ENCODE measurements at places on chromosomes 6 and 20.

GRCh38 chr6:39391182-39391581, 68.7 kb upstream of the KCNK16 start:
- no peak for DNase-seq

DNA sequence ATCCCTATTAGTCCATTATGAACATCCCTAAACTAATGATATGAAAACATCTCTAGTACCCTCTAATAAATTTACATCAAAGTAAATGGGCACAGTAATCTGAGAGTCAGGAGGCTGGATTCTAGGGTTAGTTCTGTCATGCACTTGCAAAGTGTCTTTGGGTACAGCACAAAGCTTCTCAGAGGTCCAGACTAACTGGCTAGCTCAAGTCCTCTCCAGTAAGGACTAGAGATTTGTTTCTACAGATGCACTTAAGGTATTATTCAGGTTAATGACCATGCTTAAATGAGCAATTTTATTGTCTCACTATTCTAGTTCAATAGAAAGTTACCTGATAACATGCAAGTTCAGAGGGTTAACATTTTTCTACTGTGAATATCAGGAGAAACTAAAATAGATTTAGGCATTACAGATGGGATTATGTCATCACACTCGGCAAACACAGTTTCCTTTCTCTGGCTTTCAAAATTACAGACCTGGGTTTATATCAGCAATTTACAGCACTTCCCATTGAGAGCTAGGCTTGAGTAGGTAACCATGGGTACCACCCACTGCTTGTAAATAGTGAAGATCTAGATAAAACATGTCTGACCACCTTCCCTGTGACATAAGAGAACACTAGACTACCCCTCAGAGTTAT, 402.9 kb upstream of the RUNX2 start:
- peak; percentile 6 for DNase-seq

GRCh38 chr20:63454731-63455567, 17.5 kb downstream of the KCNQ2 start:
- DNase-seq: no peak

DNA sequence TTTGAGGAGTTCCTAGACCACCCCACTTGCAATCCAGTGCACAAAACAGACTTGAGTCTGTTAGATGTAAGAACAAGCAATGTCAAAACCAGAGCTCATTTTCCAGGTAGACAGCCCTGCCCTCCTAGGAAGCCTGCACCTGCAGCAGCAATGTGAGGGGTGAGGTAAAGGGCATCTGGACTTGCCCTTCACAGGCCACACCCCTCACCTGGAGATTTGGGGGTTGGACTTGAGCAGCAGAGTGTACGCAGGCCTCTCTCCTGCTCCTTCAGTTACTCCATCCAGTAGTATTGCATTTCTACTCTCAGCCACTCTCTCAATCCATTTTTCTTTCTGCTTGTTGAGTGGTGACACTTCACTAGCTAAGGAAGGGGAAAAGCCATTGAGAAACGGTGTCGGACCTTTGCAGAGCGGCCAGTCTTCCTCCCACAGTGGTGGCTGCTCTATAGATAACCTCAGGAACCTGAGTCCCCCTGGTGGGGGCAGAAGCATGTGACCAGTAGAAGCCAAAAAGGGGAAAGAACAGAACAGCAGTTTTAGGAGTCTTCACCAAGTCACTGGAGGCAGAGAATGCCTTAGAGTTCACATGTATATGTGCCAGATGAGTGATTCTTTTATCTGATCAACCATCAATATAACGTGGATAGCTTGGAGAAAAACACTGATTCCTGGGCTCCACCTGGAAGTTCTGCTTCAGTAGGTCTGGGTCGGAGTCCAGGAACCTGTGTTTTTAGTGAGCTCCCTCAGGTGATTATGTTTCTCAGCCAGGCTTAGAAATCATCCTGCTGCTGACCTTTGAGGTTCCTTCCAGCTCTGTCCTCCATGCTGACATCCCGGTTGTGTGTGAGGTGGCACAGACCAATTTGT, 28.0 kb downstream of the ARFGEF2 start:
- peak; percentile 55 for DNase-seq

- DNase-seq: no peak
These were observed 447.8 kb upstream of the FLRT3 start for GRCh38 chr20:14785065-14785743.

- peak; percentile 31 for DNase-seq
These were observed 2.5 kb upstream of the TFAP2B start for GRCh38 chr6:50816115-50816675.

GRCh38 chr6:105648276-105648675, 245.4 kb upstream of the PREP start:
- peak; percentile 4 for DNase-seq

DNA sequence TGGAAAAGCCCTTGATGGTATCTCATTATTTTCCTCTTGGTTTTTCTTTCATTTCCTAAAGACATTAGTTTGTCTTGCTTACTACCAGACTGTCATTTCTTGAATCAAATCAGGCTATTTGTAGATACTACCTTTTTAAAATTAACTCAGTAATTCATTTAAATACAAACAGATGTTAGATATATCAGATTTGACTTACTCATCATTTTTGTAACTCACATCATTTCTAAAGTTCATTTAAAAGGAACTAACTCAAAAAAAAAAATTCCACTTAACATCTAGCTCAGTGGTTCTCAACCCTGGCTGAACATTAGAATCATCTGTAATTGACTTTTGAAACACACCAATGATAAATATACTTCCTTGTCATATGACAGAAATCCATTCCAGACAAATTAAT, 48.2 kb upstream of the TINAG start:
- DNase-seq: no peak

- no peak for DNase-seq
These were observed 123.5 kb downstream of the MAN1A1 start for GRCh38 chr6:119226089-119226488.

DNA sequence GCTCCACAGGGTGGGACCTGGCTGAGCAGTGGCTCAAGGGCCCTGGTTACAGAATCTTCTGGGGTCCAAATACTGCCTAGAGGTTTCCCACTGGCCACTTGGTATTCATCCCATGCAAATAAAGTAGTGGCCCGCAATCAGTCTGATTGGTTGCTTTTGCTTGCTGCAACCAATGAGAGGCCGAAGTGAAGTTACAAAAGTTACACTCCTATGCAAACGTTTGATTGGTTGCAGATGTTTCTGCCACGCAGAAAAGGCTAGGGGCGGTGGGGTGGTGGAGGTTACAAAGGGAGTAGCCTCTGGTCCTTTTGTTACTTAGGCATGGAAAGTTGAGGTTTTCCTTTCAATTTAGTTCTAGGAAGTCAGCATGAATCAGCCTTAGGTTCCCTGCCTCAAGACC, 3.6 kb upstream of the NHLRC1 start:
- no peak for DNase-seq

DNA sequence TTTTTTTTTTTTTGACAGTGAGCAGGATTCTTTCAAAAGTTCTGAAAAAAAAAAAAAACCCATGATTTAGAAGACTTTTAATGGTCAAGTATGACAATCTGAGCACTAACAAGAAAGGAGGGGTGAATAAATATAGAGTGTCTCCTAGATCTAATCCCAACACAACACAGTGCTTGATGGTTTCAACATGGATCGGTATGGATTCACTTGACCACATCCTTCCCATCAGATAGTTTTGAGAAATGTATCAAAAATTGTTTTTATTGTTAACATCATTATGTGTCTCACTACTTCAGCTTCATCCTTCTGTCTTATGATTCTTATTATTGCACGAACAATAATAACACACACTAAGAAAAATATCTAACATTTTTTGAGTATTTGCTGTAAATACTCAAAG, 21.0 kb downstream of the KIF13A start:
- no peak for DNase-seq

DNA sequence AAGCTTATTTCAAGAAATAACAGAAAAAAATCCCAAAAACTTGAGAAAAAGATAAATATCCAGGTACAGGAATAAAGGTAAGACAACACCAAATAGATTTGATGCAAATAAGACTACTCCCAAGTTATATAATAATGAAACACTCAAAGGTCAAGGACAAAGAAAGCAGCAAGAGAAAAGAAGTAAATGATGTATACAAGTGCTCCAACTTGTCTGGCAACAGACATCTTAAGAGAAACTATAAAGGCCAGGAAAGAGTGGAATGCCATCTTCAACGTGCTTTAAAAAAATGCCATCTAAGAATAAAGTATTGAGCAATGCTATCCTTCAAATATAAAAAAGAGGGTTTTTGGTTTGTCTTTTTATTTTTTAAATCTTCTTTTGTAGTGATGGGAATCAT, 54.2 kb downstream of the REV3L start:
- no peak for DNase-seq

GRCh38 chr6:118134736-118135135, 227.7 kb downstream of the SLC35F1 start:
- no peak for DNase-seq

DNA sequence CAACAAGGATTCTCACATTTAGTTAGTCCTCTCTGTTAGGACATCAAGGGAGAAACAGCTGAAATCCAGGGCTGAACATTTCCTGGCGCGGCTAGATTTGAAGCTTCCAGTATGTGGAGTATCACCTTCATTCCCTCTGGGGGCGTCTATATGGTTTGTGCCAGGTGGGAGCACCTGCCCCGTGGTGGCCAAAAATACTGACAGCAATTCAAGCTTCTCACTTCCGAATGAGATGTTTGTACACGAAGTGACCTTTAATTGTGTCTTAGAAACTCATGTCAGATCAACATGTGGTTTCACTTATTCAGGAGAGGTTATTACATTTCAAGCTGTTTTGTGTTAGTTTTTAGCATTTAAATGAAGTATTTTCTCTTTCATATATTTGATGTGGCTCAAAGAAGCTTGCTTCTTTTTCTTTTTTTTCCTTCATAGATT, 67.3 kb upstream of the ZNF217 start:
- DNase-seq: no peak

- no peak for DNase-seq
These were observed 21.4 kb upstream of the AKIRIN2 start for GRCh38 chr6:87723170-87724078.

DNA sequence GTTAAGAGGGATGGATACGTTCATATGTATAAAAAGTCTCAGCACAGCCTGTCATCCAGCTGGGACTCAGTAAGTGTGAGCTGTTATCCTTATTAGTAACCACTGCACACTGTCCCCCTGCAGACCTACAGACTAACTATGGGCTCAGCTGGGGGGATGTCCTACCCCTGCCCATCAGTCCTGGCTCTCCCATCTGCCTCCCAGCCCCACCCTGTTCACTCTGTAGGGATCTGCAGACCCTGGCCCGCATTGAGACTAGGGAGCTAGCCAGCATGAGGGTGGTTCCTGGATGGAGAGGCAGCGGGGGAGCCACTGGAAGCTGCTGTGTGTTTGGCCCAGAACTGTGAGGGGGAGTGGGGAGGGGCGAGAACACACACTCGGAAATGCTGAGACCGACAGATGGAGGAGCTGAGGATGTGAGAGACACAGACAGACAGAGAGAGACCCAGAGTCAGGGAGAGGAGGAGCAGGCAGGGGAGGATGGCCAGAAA, 17.1 kb downstream of the XKR7 start:
- no peak for DNase-seq

- DNase-seq: no peak
These were observed 37.8 kb downstream of the CD109 start for GRCh38 chr6:73733791-73734190.

- no peak for DNase-seq
These were observed 18.1 kb downstream of the TFAP2A start for GRCh38 chr6:10396785-10397184.

GRCh38 chr6:22530506-22530905, 38.9 kb upstream of the HDGFL1 start:
- no peak for DNase-seq

- DNase-seq: no peak
These were observed 119.2 kb upstream of the CCN2 start for GRCh38 chr6:132070356-132070755.

GRCh38 chr20:47275548-47275947, 81.0 kb downstream of the ZMYND8 start:
- DNase-seq: no peak

DNA sequence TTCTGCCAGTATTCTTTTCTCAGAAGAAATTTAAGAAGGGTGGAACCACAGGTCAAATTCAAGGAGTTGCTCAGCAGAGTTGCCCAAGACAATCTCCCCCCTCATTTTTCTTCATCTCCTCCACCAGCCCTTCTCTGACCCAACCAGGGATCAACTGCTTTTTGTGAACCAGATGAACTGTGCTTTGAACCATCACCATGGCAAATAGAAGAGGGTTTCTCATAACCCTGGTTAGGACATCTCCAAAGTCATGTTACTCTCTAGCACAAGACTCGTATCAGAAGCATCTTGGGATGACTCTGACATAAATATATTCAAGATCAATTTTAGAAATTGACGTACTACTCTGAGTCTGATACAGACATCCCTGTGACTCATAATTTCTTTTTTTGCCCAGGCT, 130.7 kb downstream of the ALDH8A1 start:
- no peak for DNase-seq

- DNase-seq: no peak
These were observed 37.5 kb upstream of the BEND3 start for GRCh38 chr6:107152638-107153430.

DNA sequence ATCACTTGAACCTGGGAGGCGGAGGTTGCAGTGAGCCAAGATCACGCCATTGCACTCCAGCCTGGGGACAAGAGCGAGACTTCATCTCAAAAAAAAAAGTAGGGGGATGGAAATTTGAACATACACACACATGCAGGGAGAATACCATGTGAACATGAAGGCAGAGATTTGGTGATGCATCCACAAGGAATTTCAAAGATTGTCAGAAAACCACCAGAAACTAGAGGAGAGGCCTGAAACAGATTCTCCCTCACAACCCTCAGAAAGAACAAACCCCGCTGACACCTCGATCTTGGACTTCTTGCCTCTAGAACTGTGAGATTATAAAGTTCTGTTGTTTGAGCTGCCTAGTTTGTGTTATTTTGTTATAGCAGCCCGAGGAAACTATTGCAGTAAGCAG, 125.5 kb downstream of the GPX5 start:
- no peak for DNase-seq

- no peak for DNase-seq
These were observed 78.3 kb downstream of the ATG5 start for GRCh38 chr6:106247293-106247692.

- DNase-seq: no peak
These were observed 49.2 kb downstream of the FRK start for GRCh38 chr6:116011520-116011919.

DNA sequence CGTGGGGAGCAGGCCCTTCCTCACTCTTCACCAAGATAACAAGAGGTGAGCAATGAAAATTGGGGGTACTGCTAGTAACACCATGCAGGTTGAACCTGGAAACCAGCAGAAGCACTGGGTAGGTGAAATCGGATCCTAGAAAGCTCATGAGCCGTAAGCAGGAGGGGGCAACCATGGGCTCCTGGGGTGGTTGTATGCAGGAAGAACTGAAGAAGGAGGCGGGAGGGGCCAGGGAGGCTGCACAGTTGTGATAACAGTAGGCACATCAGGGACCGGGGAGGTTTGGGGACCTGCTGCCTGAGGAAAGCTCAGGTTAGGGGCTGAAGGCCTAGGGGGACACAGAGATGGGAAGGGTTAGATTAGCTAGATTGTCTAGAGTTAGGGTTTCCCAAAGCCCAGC, 5.6 kb upstream of the LY6G5C start:
- no peak for DNase-seq

GRCh38 chr20:58117944-58118343, 110.5 kb downstream of the ANKRD60 start:
- DNase-seq: no peak

Data from NCI-H510A (cell line).